Urinary bladder (tissue), 4 donors: ENCODE measurements at places on chromosomes 5 and 9.

DNA sequence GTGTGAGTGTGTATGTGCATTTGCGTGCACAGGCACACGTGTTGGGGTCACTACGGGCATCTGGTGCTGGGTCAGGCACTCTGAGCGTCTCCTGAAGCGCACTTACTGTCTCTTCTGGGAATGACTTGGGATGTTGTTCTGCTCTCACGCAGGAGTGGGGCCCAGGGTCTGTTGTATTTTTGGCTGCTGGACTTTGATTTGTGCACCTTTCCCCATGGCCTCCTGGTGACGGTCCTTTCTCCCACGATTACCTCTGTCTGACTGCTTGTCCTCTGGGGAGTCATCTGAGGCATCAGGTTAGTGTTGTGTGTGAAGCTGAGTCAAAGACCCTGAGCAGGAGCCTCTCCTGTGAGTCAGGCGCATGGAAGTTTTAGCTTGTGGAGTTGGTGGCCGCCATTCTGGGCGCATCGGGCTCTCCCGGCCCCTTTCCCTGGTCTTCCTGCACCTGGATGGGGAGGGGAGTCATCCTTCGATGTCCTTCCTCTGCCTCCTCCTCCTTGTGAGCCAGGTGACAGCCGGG is 62.1 kb downstream of the RXRA start:
- no peak for DNase-seq

DNA sequence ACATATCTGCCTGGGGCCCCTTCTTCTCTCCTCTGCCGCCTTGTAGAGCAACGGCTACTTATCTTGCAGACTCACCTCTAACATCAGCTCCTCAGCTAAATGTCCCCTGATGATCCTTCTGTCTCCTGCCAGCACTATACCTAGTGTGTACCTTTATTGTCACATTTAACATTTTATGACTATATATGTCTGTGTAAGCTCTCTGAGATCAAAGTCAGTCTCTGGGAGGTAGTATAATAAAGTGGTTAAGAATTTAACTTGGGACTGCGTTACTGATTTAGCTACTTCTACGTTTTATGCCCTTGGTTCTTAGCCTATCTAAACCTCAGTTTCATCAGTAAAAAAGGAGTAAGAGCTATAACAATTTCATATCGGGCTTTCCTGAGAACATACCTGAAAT is 2.2 kb downstream of the TMED7 start:
- no peak for DNase-seq

GRCh38 chr9:82252116-82252515 is 263.5 kb downstream of the SPATA31D1 start:
- DNase-seq, result no peak

- no peak for DNase-seq
Observed at GRCh38 chr5:136382791-136383190, 17.4 kb upstream of the TRPC7 start.

DNA sequence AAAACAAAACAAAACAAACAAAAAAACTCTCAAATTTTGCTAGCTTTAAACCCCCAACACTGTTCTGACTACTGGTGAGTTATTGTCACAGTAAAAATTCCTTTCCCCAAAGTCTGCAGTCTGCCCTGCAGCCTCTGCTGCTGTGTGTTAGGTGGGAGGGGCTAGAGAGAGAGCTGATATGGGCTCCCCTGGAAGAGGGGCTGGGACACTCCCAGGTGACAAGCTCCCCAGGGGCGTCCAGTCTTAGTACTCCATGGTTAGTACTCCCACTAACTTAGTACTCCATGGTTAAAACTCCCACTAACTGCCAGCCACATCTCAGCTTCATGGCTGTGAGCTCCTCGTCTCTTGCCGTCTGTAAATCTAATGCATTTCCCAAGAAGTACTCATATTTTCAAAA is 191.9 kb downstream of the FANCC start:
- DNase-seq, result no peak

- DNase-seq, result no peak
Observed at GRCh38 chr5:7625740-7626139, 225.2 kb downstream of the CFAP90 start.

GRCh38 chr5:127229185-127229889 is 61.3 kb upstream of the MEGF10 start:
- DNase-seq, result no peak

DNA sequence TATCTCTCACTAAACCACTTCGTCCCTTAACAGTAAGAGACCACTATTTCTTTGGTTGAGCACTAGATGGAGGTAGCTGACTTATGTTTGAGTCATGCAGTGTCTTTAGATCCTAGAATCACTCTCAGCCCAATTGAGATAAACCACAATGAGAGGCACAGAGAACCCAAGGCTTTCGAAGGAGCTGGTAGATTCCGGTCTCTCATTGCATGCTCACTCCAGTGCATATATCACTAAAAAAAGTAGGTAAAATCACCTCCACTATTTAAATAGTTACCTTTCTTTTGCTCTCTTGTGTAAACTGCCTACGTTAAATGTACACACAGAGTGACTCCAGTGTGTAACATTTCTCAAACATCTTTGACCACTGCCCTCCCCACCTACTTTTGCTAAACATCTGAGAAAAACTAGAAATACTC is 27.6 kb downstream of the ACTL7A start:
- DNase-seq, result no peak

- no peak for DNase-seq
Observed at GRCh38 chr5:147711019-147711418, 71.5 kb downstream of the JAKMIP2 start.

DNA sequence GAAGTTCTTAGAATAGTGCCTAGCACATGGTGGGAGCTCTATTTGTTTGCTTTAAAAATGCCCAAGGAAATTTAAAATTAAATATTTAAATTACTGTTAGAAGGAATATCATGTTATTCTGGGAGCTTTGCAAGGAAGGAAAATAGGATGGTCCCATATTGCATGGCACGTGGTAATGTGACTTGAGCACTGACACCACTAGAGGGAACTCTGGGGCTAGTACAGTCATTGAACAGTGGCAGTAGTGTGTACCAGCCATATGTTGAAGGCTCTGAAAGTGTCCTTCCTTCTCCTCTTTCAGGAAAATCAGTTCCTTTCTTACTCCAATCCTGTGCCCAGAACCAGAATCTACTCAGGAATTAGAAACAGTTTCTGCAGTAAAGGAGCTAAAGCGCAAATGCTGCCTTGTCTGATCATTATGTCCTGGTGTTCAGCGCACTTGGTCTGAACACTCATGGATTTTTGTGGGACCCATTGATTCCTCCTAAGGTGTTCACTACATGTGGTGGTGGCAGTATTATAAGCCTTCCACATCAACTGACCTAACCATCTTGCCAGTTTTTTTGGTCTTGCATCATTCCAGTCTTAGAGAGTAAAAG is 54.1 kb downstream of the GDA start:
- DNase-seq, result no peak

DNA sequence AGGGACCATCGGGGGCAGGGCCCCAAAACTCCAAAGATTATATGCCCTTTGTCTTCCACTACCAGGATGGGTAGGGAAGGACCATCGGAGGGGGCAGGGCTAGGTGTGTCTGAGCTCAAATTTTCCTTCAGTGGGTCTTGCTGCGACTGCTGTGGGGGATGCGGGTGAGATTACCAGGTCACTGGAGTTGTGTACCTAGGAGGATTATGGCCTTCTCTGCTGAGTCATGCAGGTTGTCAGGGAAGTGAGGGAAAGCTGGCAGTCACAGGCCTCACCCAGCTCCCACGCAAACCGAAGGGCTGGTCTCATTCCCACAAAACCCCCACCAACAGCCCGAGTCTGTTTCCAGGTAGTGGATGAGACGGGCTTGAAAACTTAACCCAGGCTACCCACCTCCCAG is 489.4 kb downstream of the ZNF608 start:
- no peak for DNase-seq
